ENCODE measurements at places on chromosomes 5 and 9. TPM values are rescaled to one million over a fixed set of nuclear protein-coding genes. Genes with fewer than 3 reads are reported as not detected.

Gene CATSPER3
- total RNA-seq: 0.68 TPM

Gene FBP2
- total RNA-seq: not detected

Gene CAAP1
- total RNA-seq: 13.3 TPM

Gene PTPN3
- 13.4 TPM for total RNA-seq

Gene TAS2R1
- total RNA-seq: not detected

Gene LYRM7
- total RNA-seq: 5.5 TPM

Gene RGS14
- total RNA-seq: 16.2 TPM

Gene PCDHGB7
- 15.9 TPM for total RNA-seq
